Panc1 (cell line): ENCODE measurements at places on chromosomes 2 and 18.
A peak's percentile ranks its signal among the peaks of the same experiment; 100 is the strongest.

DNA sequence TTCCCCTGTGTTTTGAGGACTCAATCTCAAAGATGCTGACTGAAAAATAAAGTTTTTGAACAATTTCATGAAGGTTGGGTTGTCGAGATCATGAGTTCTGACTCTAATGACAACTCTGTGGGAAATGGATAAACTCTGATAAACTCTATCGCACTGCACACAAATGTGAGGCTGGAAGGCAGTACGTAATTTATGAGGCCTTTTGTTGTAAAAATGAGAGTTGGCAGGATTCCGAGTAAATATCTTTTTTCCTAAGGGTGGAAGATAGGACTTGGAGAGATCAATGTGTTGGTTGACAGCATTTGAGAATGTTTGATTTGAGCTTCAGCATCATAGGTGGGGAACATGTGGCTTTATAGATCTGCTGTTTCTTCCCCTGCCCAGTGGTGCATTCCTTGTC, 90.4 kb downstream of the SPTBN1 start:
- no peak overlapping the region for H3K27ac ChIP-seq
- H3K27me3 ChIP-seq: no peaks in the 10 kb centered on the region
- no peak overlapping the region for H3K4me3 ChIP-seq
- no peaks in the 10 kb centered on the region for H3K36me3 ChIP-seq

- H3K4me1 ChIP-seq: no peaks in the 10 kb centered on the region
- no peak for DNase-seq
- H3K27me3 ChIP-seq: no peaks in the 10 kb centered on the region
- no peak overlapping the region for H3K27ac ChIP-seq
- no peak overlapping the region for H3K4me3 ChIP-seq
These were observed 52.7 kb downstream of the NAB1 start for GRCh38 chr2:190701586-190701985.

GRCh38 chr2:37117566-37117965, 33.2 kb downstream of the GPATCH11 start:
- H3K36me3 ChIP-seq: no peaks in the 10 kb centered on the region
- DNase-seq: no peak
- no peak overlapping the region for H3K4me3 ChIP-seq
- no peak overlapping the region for H3K27ac ChIP-seq

- H3K27ac ChIP-seq: no peak overlapping the region
- no peaks in the 10 kb centered on the region for H3K36me3 ChIP-seq
- no peaks in the 10 kb centered on the region for H3K4me1 ChIP-seq
These were observed 113.2 kb upstream of the CHAC2 start for GRCh38 chr2:53654396-53654795.

- H3K27ac ChIP-seq: no peak overlapping the region
- H3K27me3 ChIP-seq: no peaks in the 10 kb centered on the region; the same call in none of the 2 replicates
- H3K4me1 ChIP-seq: no peaks in the 10 kb centered on the region
These were observed 68.9 kb downstream of the PLCL1 start for GRCh38 chr2:197873293-197873701.

- H3K4me1 ChIP-seq: peaks cover 15% of the 10 kb centered on the region
- DNase-seq: no peak
- no peaks in the 10 kb centered on the region for H3K27me3 ChIP-seq
- no peak overlapping the region for H3K4me3 ChIP-seq
- H3K27ac ChIP-seq: 0 out of 2 replicates have a peak overlapping the region, but pooled peaks have one; percentile 23
These were observed 35.8 kb downstream of the SH3RF3 start for GRCh38 chr2:109164739-109165221.

GRCh38 chr2:220664272-220665107, 907.6 kb downstream of the EPHA4 start:
- H3K36me3 ChIP-seq: no peaks in the 10 kb centered on the region
- no peak for DNase-seq
- no peak overlapping the region for H3K4me3 ChIP-seq
- H3K4me1 ChIP-seq: no peaks in the 10 kb centered on the region
- H3K27ac ChIP-seq: no peak overlapping the region
- H3K27me3 ChIP-seq: no peaks in the 10 kb centered on the region
